ENCODE measurements at places on chromosomes 16 and 17.

- peak; percentile 68 for DNase-seq
These were observed 2.6 kb downstream of the SLC5A2 start for GRCh38 chr16:31485571-31485970.

GRCh38 chr17:17153071-17153470, 53.1 kb downstream of the PLD6 start:
- DNase-seq = no peak

DNA sequence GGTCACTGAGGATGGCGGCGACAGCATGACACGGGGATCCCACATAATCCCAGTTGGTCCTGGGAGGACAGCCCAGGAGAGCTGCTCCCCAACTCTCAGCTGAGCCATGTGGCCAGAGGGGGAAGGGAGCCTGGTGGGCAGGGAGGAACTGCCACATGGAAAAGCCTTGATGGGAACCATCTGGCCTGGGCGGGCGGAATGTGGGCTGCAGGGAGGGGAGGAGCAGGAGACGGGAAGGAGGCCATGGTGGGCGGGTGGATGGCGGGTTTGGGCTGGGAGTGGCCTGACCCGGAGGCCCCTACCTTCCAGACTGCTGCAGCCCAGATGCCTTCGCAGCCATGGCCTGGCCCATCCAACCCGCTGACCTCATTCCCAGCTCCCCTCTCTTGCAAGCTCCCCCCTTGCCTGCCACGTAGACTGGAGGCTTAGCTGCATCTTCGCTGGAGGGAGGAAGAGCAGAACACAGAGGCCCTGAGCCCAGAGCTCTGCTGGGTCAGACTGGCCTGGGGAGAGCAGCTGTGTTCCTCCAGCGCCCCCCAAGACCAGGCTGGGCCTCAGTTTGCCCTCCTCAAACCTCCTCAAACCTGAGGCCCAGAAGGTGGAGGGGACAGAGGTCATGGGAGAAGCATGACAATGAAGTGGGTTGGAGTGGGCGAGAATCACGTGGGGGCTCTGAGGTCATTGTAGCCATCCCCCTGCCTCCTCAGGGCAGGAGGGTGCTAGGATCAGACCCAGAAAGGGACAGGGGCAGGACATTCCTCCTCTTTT, 8.2 kb upstream of the COL1A1 start:
- DNase-seq = peak; percentile 97

GRCh38 chr16:68539711-68540239, 684 bp downstream of the ZFP90 start:
- DNase-seq = no peak

GRCh38 chr16:80997964-80998620, 8.6 kb downstream of the CMC2 start:
- DNase-seq = no peak

- DNase-seq = no peak
These were observed 8.8 kb downstream of the EEF2K start for GRCh38 chr16:22214889-22215288.

DNA sequence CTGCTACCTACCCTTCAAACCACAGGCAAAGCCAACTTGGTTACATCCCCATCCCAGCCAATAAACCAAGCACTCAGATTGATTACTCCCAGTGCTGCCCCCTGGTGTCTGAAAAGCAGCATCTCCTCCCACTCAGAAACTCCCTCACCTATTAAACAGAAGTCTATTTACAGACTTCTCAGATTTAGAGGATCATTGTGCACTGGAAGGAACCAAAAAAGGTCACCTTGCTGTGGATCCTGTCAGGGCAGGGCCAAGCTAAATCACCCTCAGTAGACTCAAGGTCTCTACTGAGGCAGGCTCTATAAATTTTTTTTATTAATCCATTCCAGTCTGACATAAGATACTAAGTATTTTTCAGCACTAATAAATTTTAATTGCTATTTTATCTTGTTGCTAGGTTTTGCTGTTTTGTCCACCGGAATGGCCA, 17.6 kb downstream of the HIGD1B start:
- no peak for DNase-seq

DNA sequence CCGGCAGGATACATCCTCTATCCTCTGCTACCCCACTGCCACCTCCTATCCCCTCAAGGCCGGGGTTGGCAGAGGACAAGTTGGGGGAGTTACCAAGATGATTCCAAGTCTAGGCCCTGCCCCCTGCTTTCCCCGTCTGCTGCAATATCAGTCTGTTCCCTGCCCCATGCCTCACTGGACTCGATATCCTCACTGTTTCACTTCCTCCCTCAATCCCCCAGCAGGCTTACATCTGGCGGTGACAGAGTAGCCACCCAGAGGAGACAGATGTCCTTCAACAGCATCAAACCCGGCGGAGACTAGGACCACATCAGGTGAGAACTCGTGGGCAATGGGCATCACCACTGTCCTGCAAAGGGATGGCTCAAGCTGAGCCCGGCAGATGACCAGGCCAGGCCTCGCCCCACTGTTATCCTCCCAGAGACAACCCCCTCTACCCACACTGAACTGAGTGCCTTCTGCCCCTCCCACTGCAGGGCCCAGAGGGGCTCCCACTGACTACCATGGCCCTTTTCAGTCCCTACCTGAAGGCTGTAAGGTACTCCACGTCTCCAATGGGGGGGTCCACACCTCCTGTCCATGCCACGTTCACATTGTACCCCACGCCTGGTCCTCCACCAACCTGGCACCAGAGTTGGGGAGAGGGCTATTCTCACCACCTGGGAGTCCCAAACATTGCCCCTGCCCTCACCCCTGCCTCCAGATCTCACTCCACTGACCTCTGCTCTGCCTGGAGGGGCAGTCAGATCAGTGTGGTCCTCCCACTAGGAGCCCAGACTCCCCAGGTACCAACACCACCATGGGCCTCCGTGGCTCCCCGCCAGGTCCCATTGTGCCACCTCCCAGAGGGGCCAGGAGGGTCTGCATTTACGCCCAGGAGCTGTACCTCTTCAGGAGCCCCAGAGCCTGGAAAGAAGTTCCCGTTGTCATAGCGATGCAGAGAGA, 9.6 kb downstream of the G6PC3 start:
- DNase-seq = no peak

GRCh38 chr17:80455784-80456183, 20.6 kb downstream of the NPTX1 start:
- peak; percentile 24 for DNase-seq

- no peak for DNase-seq
These were observed 16.1 kb downstream of the NUDT16L1 start for GRCh38 chr16:4709481-4709880.

DNA sequence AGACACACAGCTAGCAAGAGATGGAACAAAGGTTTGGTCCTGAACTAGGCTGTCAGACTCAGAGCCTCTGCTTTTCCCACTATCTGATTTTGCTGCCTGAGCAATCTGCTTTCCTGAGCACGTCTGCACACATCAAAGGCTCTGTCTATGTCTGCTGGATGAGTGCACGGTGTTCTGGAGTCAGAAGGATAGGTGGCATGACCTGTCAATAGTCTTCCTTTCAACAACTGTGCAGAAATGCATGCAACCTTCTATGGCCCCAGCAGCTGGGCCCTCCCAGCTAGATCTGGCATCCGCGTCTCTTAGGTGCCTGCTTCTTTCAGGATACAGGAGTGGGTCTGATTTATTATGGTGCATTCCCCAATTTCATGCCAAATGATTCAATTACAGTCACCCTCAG, 138.3 kb downstream of the UTP18 start:
- no peak for DNase-seq

- DNase-seq = no peak
These were observed 8.0 kb downstream of the MAP3K14 start for GRCh38 chr17:45308840-45309239.

- DNase-seq = no peak
These were observed 282.9 kb downstream of the RBFOX1 start for GRCh38 chr16:7615565-7615964.

DNA sequence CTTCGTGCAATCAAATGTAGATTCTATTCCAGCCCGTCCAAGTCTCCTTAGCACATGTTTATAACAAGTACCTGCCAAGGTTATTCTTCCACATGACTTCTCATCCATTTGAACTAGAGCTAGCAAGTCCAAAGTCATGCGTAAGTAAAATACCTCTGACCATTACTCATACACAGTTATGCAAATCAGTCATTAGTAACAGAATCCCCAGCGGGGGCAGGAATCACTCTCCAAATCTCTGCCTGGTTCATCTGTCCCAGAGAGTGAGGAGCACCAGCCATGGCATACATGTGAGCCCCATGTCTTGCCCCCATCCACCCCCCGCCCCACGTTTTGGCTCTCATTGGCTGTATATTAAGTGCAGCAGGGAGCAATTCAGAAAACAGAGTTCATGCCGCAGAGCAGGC, 27.7 kb downstream of the SRL start:
- no peak for DNase-seq

Measured in left lung (tissue), 14 donors.